Activated T-cell treated with anti-CD3 and anti-CD28 coated beads for 24 hours (primary cell): ENCODE measurements at places on chromosomes 16 and 17.

DNA sequence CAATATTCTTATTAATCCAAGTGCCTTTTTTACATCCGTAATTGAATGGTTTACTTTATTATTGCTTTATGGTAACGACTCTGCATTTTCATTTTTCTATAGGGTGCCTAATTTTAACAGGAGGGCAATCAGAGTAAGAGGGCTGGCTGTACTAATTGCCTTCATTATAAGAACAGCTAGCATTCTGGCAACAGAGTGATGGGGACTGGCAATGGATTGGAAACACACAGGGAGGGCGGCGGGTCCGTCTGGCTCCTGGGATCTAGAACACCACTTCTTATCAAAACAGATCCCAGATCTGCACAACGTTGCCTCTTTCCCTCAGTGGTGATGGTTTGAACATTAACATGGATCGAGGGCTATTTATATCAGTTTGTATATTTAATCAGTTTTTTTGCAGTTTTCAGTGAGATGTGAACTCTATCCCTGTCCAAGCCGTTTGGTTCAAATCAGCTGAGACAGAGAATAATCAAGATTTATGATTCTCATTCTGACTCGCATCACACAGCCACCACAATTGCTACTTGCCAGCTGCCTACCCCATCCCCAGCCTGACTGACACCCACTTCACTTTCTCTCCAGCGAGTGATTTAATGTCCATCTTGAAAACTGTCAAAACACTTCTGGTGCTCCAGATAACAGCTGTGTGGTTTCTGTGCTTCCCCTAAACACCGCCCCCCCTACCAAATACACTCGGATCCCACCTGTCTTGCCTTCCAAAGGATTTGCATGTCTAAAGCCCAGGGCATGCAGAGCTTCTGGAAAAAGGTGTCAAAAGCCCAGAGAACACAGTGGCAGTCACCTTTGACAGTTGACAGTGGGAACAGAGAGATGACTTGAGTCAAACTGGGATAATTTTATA is 327.9 kb downstream of the HS3ST4 start:
- DNase-seq: no peak

GRCh38 chr16:14513389-14514107 is 116.5 kb downstream of the PARN start:
- DNase-seq: no peak

GRCh38 chr17:38702166-38702915 is 2.7 kb upstream of the MLLT6 start:
- DNase-seq: peak; percentile 75

DNA sequence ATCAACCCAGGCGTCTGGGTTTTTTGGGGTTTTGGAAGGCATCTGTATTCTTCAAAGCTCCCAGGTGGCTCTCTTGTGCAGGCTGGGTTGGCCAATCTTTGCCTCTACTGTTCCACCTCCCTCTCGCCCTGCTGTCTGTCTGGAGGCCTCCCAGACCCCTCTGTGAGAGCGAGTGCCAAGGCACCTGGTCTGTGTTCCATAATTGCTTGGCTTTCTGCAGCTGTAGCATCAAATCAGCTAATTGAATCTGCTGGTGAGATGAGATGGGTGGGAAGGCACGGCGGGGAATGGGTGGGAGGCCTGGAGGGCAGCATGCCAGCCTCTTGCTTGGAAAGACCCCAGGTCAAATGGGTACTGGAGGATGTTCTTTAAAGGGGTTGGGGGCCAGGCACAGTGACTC is 52.5 kb upstream of the CLEC19A start:
- no peak for DNase-seq

- DNase-seq: no peak
Measured at GRCh38 chr17:34302636-34303035, 16.6 kb upstream of the CCL8 start.

DNA sequence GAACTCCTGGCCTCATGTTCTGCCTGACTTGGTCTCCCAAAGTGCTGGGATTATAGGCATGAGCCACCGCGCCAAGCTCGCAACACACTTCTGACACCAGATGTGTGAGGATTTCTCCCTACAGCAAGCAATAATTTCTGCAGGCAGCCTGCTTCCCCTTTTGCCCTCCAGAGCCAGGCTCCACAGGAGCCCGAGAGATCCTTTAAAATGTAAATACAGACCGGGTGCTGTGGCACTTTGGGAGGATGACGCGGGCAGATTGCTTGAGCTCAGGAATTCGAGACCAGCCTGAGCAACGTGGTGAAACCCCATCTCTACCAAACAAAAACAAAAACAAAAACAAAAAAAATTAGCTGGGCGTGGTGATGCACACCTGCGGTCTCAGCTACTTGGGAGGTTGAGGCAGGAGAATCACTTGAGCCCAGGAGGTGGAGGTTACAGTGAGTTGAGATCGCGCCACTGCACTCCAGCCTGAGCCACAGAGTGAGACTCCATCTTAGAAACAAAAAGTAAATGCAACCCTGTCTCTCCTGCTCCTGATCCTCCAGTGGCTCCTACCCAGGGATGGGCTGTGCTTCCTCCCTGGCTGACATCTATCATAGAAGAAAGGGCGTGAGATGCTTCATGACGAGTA is 14.7 kb downstream of the C16orf96 start:
- DNase-seq: no peak
